Stimulated activated CD4-positive, alpha-beta T cell treated with anti-CD3 and anti-CD28 coated beads, Interleukin-1b, Interleukin-23, amount 100 ng/mL, for 1 hour (primary cell): ENCODE measurements at places on chromosomes 11 and 22.

DNA sequence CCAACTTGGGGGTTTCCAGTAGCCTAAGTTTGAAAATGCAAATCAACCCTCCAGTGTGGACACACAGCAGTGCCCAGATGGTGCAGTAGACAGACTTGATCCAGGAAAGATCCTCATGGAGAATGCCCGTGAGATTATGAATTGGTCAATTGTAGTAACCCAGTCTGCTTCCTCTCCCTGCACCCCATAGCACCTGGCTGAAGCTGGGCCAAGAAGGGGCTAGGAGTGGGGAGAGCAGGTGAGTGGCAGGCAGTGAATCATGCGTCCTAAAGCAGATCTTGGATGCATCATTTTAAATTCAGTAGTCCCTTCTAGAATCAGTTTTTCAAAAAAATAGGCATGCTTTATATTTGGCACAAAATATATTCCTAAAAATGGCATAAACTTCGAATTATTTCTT lies 52.2 kb downstream of the CYB5R2 start:
- DNase-seq, result no peak

DNA sequence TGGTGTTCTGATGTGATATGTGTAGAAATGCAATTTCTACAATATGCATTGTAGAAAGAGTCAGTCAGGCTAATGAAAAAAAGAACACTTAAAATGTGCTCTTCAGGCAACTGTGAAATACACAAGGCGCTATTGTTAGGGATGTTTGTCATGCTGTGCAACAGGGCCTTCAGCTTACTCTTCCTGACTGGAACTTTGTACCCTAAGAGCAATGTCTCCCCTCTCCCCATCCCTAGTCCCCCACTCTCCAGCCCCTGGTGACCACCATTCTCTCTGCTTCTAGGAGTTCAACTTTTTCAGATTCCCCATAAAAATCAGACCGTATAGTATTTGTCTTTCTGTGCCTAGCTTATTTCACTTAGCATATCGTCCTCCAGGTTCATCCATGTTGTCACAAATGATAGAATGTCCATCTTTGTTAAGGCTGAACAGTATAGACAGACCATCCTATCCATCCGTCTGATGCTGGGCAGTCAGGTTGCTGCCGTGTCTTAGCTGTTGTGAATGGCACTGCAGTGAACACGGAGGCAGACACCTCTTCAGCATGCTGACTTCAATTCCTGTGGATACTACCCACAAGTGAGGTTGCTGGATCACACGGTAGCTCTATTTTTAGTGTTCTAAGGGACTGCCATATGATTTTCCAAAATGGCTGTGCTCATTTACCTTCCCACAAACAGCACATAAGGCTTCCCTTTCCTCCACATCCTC lies 10.7 kb downstream of the NDUFV1 start:
- DNase-seq, result no peak

DNA sequence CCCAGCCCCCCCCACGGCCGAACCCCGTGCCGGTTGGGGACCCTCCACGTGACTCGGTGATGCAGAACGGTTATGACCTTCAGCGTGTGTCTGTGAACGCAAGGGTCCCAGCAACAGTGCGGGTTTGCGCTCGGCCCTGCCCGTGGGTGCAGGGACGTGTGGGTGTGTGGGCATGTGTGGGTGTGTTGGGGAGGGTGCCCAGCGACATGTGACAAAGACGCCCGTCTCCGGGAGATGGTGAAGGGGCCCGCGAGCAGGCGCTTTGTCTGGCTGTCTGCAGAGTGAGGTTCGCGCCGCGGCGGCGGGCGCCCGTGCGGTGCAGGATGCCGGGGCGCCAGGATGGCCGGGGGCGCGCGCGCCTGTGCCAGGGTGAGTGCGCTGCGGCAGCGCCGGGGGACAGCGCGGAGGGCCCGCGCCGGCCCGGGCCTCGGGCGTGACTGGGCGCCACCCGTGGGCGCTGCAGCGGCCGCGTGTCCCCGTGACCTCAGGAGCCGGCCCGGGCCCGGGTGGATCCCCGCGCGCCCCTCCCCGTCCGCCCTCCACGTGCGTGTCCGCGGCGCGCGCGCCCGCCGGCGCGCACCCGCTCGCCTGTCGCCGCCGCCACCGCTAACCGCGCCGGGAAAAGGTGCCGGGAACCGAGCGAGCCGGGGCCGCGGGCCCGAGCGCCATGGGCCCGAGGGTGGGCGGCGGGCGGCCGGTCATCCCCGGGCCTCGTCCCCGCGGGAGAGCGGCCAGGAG lies at the start of gene LRFN4:
LRFN4 (plus strand) TSS at position 569 of the 738 bp plus-strand sequence. CDS start 681 bp downstream, outside the sequence.
- no peak for DNase-seq

DNA sequence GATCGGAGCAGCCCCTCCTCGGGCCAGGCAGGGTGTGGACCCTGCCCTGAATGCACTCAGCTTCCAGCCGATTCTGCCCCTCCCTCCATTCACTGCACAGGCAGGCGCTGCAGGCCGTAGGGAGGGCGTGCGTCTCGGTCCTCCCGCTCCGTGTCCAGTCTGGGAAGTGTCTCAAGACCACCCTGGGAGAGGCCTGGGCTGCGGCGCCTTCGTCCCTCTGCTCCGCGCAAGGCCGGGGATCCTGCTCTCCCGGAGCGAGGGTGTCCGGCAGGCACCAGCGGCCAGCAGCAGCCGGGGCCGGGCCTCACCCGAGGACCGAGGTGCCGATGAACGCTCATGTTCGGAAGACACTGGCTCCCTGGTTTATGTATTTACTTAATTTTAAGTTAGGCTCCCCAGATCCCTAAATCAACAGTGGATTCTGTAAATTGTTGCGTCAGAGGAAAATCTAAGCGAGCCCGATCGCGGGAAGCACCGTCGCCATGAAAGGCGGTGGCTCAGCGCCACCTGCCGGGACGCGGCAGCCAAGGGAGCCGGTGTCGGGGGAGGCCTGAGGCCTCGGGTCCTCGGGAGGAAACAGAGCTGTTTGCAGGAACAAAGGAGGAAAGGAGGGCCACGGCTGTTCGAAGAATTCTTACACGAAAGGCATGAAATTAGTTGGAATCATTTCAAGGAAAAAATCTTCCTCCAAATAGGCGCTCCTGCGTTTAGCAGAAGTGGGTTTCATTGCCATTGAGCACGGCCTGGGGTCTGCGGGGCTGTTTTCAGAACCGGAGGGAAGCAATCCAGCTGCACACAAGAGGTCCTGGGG lies 195.3 kb downstream of the BRD1 start:
- no peak for DNase-seq

GRCh38 chr11:112584672-112585071 lies 324.0 kb upstream of the PLET1 start:
- DNase-seq, result no peak

DNA sequence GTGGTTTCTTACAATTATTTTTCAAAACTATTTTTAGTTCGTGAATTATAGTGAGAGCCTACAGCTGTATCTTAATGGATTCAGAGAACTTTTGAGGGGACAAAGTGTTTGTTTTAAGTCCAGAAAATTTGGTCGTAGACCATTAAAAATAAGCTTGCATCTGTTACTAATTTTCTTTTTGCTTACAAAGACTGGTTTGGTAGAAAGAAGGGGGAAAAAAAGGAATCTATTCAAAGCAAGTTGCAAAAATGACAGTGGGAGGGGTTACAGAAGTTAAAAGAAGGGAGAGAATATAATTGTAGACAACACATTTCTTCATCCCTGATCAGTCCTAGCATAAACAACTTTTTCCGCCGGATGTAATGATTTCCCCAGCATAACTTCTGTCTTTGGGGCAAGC lies 72.1 kb downstream of the AMOTL1 start:
- no peak for DNase-seq

- no peak for DNase-seq
Measured at GRCh38 chr22:45977003-45977411, at the start of gene WNT7B. Gene WNT7B, minus strand, starts transcription at chr22:45977162. Its CDS starts 408 bp downstream, at chr22:45976754.

DNA sequence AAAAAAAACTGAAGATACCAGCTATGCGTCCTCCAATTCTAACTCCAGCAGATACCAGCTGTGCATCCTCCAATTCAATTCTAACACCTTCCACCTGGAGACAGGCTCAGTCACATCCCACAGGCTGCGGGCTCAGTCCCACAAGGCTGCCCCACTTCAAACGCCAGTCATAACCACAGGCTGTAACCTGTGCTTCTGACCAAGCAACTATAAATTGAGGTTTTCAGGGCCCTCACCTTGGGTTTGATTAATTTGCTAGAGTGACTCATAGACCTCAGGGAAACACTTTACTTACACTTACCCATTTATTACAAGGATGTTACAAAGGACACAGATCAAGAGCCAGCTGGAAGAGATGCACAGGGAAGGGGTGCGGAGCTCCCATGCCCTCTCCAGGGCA lies 32.4 kb upstream of the MSANTD2 start:
- no peak for DNase-seq

DNA sequence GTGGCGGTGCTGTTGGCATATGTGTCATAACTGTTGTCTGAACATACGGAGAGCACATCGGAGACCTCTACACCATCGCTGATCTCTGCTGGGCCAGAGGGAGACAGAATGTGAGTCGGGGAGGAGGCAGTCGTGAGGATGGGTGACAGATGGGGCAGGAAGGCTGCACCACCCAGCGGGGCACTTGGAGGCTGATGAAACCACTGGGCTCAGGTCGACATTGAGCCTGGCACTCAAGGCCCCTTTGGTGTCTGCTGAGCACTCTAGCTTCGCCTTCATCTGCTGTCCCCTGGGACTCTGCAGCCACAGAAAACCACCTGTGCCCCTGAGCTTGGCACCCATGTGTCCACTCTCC lies 2.5 kb upstream of the KLHL35 start:
- no peak for DNase-seq

DNA sequence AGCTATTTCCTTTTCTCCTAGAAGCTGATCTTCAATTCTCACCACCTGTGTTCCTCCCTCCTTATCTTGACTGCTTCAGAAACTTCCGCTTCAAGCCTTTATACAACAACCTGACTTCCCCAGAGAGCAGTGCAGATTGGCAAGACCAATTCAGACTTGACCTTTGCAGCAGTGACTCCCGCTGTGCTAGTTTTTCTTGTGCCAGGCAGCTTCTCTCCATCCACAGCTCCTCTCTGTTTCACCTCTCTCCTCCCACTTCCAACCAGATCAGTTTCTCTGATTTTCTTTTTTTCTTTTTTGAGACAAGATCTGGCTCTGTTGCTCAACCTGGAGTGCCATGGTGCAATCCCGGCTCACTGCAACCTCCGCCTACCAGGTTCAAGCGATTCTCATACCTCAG lies 74.3 kb downstream of the GRAMD1B start:
- DNase-seq, result no peak

- DNase-seq, result no peak
Measured at GRCh38 chr11:104001561-104002056, 34.8 kb upstream of the DDI1 start.

DNA sequence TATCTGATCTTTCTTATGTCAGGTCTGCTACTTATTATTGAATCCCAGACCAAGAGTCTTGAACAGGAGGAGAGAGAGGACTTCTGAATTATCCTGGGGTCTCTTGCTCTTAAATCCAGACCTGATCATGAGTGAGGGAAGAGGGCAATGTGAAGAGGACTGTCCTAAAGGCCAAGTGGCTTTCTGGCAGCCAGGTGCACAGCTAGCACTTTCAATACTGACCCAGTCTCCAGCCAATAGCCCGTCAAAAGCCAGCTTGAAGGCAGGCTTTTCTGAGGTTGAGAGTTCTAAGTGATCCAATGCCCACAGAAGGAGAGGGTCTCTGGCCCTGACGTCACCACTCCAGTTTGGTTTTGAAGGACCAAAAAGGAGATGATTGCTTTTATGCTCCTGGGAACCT lies 37.2 kb downstream of the FBXO7 start:
- DNase-seq, result no peak

DNA sequence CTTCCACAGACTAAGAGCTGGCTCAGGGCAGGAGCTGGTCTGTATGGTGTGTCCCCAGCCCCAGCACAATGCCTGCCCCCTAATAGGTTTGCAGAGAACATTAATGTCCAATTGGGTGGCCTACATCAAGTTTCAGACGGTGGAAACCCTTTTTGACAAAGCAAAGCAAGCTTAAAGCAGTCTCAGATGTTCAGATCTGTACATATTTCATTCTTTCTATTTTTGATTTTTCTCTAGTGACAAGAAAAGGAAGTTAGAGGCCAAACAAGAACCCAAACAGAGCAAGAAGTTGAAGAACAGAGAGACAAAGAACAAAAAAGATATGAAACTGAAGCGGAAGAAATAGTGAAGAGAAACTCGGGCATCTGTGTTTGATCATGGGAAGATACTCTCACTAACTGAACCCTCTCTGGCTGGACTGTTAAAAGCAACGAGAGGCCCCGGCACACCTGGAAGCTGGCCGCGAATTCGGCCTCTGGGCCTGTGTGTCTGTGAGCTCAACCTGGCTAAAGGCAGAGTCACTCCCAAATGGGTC lies 40.5 kb downstream of the NAT10 start:
- no peak for DNase-seq

GRCh38 chr11:83070731-83071566 lies 748 bp downstream of the RAB30 start:
- no peak for DNase-seq

DNA sequence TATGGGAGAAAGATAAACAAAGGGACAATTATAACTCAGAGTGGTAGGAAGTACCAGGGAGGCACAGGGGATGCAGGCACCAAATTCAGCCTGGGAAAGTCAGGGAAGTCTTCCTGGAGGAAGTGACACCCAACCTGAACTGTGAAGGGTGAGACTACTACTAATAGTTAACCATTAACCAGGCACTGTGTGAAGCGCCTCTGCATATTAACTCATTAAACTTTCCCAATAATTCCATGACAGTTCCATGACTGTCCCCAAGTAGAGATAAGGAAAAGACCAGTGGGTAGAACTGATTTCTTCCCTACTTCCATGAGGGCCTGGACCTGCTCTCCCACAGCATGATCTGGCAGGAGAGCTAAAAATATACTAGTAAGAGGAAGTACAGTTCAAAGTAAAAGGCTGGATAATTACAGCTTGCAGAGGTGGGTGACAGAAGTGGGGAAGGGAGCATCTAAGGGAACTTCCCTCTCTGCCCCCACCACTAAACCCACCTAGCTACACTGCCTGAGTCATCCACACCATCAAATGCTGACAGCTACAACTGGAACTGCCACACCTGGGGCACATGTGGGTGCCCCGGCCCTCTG lies 4.7 kb upstream of the AP1B1 start:
- DNase-seq, result no peak

DNA sequence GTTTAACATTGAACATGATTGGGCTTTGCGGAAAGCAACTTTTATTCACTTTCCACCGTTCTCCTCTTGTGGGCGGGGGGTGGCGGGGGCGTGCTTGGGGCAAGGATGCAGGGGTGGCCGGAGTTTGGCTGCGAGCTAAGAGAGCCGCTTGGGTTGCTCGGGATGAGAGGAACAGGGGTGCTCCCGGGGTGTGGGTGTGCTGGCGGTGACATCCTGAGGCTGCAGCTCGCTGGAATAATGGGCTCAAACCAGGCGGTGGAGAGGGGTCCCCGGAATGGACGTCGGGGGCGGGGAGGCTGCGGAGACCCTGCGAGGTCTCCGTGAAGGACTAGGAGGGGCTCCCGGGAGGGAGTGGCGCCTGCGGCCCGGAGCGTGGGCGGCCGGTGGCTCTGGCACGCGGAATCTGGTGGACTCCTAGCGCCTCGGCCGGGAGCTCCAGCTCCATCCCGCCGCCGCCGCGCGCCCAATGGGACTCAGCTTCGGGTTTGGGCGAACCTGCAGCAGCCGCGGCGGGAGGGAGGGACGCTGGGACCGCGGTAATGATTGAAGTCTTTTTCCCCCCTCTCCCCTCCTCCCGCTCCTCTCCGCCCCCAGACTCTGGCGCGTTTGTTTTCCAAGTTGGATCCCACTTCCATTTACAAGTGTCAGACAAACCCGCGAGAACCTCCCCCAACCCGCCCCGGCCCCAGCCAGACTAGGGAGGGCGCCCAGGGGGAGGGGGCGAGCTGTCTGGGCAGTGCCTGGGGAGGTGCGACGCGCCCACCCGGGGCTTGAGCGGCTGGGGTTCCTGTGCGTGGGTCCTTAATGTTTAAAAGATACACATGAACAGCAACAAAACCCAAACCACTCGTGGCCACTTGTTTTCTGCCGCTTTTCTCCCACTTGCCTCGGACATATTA lies 2.0 kb downstream of the FAT3 start:
- no peak for DNase-seq

- no peak for DNase-seq
Measured at GRCh38 chr22:25680956-25681355, 61.0 kb upstream of the MYO18B start.
